ENCODE measurements at places on chromosomes 5 and 9.

DNA sequence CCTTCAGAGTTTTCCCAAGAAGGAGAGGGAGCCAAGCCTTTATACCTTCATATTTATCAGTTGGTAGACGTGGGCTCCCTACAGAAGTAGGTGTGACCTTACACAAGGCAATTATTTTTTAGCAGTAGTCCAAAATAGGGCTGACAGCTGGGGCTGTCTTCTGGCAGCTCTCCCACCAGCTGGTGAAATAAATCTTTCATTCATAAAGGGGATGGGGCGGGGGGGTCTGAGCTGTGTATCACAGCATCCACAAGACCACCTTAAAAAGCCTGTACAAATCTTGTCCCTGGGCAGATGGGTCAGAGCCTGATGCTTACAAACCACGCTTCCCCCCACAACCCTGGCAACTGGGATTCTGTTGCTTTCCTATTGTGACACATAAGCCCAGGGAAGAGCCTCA is 19.7 kb downstream of the CSF2 start:
- DNase-seq: no peak

DNA sequence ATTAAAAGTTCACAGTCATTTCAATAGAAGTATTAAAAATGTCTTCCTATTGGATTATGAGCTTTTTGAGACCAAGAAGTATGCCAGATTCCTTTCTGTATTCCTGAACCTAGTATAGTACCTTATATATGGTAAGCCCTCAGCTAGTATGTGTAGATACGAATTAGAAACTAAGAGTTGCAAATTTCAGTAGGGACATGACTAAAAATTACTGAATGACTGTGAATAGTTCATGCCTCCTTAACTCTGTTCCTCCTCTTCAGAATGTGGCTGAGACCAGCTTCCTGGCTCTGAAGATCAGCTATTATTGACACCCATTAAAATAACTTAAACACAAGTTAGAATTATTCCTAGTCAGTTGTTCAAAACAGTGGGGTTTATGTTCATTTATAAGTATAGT is 19.7 kb downstream of the KDM3B start:
- DNase-seq: no peak

DNA sequence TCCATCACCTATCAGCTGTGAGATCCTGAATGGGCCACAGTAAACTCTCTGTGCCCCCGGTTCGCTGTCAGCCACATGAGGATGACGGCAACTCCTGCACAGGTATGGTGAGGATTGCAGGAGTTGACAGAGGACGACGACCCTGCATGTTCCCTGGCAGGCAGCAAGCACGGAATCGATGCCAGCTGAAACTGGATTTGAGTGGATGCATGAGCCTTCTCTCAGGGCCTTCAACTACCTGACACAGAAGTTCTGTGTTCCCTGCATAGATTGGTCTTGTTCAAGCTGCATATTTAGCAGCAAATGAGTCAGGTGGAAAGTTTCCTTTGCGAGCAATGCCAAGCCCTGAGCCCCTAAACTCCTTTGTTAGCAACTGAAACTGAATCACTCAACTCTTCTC is 69.6 kb upstream of the PTCH1 start:
- no peak for DNase-seq

- no peak for DNase-seq
These were observed 123.8 kb upstream of the LPCAT1 start for GRCh38 chr5:1647580-1647979.

DNA sequence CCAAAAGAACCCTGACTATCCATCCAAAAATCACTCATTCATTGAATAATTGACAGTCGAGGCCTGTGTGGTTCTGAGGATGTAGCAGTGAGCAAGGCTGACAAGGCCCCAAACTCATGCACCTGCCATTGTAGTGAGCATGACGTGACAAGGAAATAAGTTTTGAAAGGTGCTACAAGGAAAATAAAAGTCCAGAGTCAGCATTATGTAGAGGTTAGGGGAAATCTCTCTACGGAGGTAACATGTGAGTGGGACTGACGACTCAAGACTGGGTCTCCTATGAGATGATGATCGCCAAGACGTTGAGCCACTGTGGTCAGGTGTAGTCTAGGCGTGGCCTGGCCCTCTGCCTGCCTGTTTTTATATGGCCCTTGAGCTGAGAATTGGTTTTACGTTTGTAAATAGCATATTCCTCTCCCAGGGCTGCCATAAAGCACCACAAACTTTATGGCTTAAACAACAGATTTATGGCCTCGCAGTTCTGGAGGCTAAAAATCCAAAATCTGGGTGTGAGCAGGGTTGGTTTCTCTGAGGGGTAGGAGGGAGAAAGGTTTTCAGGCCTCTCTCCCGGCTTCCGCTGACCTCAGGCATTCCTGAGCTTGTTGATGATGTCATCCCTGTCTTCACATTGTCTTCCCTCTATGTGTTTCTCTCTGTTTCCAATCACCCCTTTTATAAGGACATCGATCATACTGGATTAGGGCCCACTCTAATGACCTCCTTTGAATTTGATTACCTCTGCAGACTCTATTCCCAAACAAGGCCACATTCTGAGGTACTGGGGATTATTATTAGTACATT is 206.4 kb upstream of the EGFLAM start:
- DNase-seq: no peak

GRCh38 chr5:172506251-172506650 is 51.9 kb upstream of the SH3PXD2B start:
- no peak for DNase-seq

DNA sequence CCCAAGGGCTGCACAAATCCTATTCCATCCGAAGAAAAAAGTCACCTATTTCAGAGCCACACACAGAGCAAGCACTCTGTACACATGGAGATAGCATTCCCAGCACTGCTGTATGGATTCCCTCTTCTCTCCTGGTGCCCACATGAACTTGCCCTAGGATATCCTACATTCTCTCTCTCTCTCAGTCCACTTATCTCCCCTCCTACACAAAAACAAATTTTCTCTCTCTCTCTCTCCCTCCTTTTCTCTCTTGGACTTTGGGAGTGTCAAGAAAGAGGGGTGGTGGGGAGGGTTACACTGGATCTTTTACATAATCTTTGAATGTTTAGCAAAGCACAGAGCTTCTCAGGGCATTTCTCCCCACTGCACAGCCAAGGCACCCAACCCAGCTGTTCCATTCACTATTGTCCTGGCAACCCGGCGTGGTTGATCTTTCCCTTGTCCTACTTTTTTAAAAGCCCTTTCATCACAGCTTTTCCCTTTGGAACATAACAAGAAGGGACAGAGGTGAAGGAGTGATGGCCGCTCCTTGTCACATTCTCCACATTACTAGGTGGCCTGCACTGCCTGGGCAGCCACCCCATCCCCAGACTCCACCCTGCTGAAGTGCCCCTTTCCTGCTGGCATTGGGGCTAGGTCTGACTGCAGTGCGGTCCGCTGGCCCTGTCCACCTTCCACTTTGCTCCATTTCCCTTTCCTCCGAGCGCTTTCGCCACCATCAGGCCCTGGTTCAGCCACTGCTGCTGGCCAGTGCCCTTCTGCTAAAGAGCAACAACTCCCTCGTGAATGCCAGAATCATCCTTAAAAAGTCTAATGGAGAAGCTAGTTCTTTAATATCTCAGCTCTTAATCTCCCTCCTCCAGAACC is 22.2 kb upstream of the SLC1A3 start:
- DNase-seq: no peak

DNA sequence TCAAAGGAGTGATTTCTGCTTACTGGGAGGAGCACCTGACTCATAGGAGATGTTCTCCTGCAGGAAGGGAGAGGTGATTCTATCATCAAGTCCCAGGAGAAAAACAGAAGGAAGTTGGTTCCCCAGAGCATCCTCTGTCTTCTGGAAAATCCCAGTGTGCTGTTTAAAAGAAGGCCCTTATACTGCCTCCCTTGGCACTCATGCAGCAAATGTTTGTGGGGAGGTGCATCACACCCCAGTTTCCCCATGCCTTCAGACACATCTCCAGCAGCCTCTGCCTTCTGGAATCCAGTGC is 63.1 kb downstream of the PPARGC1B start:
- no peak for DNase-seq

GRCh38 chr9:83029531-83030137 is 33.3 kb downstream of the RASEF start:
- DNase-seq: no peak

- DNase-seq: no peak
These were observed 80.2 kb downstream of the GLDC start for GRCh38 chr9:6565312-6565711.

- no peak for DNase-seq
These were observed 8.1 kb upstream of the MAT2B start for GRCh38 chr5:163497315-163497714.

- no peak for DNase-seq
These were observed 275.3 kb downstream of the TLE4 start for GRCh38 chr9:79847074-79847473.

Measured in CD8-positive, alpha-beta T cell (primary cell).